ENCODE measurements at places on chromosomes 2 and 18. TPM values are rescaled to one million over a fixed set of nuclear protein-coding genes. Genes with fewer than 3 reads are reported as not detected.

DNA sequence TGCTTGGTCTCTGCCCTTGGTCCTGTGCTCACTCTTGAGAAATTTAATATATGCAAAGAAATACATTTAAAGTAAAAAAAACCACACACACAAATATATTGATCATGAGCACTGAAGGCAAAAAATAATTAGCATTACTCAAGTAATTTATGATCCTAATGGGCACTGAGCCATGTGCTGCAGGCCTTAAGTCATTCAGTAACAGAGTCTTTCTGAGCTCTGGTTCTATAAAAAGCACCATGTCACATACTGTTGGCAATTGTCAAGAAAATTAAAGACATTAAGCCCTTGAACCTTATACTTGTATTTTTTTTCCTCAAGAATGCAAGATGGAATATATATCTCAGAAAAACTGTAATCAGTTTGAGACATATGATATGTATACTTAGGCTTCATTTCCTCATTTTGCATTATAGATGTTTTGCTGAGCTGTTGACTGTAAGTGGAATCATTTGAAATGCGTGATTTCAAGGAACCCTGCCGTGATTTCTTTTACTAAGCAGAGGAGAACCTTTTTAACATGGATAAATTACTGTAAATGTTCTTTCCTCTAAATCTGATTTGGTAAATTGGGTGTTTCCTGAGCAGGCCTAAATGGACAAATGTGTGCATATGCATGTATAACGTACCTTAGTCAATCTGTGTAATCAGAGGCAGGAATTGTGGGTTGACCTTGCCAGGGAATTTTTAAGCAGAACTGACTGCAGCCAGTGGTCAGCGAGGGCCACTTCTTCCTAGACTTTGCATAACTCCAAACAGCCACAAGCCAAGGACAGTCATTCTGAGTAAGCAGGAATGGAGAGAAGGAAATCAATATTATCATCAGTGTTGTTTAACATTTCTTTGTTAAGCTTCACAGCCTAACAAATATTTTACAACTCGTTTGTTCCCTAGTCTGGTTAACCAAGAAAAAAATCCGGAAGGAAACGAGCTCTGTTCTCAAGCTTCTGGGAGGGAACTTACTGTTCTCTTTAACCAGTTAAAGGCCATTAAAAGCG is 191.5 kb upstream of the ATP5MC3 start:
- no peak for DNase-seq

DNA sequence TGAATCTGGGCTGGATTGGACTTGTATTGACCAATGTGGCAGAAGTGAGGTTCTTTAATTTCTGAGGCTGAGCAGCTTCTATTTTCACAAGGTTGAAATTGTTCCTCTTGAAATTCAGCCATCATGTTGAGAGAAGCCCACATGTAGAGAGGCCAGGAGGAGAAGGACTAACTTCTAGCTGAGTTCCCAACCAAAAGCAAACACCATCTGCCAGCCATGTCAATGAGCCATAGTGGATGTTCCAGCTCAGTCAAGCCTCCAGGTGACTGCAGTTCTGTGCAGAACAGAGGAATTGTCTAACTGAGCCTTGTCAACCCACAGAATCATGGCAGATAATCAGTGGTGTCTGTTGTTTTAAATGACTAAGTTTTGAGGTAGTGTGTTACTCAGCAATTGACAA is 110.6 kb upstream of the ACVR1 start:
- no peak for DNase-seq

GRCh38 chr2:36582538-36582937 is 15.4 kb downstream of the FEZ2 start:
- no peak for DNase-seq

ACMSD gene
- total RNA-seq = not detected

ANKRD30BL gene
- not detected for total RNA-seq

NYAP2 gene
- total RNA-seq = not detected

All from activated CD8-positive, alpha-beta memory T cell treated with anti-CD3 and anti-CD28 coated beads, Interleukin-2, amount 10 ng/mL, durations not matched to agents 7 days and 5 days (primary cell).